ENCODE measurements at places on chromosomes 7 and 10.
A peak's percentile ranks its signal among the peaks of the same experiment; 100 is the strongest.

DNA sequence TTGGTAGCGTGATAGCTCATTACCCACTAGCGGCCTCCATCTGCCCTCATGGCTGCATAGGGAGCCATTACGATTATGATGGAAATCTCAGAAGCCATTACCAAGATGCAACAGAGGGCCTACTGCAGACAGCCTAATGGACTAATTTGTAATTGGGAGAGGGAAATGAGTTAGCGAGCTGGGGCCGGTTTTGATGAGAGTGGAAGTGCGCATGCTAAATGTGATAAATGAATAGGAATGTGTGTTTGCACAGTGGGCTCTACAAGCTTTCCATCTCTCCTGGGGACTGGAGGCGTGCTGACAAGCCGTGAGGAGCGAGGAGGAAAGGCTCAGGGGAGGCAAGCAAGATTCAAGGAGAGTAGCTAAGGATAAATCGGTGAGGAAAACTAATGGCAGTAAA, 644.5 kb upstream of the GALNT17 start:
- no peak for DNase-seq

- no peak for DNase-seq
These were observed 24.4 kb upstream of the ELN start for GRCh38 chr7:74003621-74004020.

GRCh38 chr7:50379082-50379481, 71.1 kb downstream of the FIGNL1 start:
- no peak for DNase-seq

DNA sequence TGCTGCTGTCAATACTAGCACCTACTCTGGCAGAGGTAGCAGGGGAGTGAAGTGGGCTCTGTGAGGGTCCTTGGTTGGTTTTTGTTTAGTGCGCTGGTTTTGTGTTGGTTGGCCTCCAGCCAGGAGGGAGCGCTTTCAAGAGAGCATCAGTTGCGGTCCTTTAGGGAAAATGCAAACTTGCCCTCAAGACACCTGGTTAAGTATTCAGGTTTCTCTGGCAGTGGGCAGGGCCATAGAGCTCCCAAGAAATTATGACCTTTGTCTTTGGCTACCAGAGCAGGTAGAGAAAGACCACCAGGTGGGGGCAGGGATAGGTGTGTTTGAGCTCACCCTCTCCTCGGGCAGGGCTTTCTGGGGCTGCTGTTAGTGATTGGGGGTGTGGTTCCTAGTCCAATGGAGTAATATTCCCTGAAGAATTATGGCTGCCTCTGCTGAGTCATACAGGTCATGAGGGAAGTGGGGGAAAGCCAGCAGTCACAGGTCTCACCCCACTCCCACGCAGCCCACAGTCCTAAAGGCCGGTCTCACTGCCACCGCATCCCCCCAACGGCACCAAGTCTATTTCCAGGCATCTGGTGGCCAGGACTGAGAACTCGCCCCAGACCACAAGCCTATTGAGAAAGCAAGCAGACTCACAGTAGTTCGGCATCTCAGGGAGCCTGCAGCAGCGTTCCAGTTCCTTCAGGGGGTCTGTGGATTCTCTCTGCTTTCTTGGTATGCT, 280.5 kb downstream of the SFMBT2 start:
- DNase-seq, result no peak

DNA sequence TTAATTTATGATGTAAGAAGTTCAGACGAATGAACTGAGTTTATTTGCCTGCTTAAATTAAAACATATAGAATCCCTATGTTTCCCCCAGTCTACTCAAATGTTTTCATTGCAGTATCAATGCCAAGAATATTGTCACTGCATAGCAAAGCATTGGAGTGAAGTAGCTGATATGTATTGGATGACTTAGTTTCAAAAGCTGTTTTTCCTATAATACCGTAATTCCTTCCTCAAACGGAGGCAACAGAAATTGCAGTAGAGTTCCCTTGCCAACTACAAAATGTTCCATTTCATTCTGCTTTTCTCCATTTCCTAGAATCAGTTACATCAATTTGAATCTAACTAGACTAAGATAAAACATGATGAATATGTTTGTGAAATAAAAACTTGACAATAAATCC, 174.1 kb downstream of the CNTNAP2 start:
- DNase-seq, result no peak

DNA sequence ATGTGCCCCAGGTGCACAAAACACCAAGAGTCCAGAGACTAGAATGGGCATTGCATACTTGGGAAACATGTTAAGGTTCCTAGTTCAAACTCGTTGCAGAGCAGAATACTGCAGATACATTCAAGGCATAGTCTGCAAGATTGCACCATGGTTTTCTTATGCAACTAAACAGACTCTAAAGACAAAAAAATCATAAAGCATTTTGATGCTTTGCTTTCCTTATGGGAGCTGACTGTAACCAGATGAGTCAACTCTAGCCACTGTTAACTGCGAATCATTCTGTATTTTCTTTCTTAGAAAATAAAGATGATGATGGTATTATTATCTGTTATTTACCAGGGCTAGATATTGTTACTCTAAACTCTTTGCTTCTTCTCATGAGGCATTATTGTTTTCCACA, 19.7 kb downstream of the TRUB1 start:
- no peak for DNase-seq

DNA sequence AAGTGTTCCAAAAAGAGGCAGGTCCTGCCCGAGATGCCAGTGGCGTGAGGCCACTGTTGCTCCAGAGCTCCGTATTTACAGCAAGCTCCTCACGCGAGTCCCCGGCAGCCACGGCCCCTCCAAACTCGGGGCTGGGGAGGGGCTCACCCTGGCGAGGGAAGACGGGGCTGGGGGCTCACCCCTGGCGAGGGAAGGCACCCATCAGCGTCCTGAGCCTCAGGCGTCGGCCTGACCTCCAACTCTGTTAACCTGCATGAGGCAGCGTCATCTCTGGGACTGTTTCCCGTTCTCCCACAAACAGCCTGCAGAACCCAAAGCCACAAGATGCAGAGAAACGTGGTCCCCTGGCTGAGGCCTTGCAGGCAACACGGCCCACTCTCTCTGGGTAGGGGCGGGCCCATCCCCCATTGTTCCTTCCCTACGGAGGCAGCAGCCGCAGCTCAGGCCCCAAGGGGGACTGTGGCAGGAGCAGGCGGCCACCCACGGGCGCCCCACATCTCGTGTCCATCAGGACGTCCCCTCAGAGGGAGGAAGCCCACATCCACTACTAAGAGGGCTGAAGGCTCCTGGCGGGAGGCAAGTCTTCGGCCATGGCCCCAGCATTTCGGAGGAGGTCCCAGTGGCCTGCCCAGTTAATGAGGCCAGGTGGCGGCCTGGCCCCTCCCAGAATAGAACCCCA, 4.2 kb upstream of the ADGRA1 start:
- no peak for DNase-seq

DNA sequence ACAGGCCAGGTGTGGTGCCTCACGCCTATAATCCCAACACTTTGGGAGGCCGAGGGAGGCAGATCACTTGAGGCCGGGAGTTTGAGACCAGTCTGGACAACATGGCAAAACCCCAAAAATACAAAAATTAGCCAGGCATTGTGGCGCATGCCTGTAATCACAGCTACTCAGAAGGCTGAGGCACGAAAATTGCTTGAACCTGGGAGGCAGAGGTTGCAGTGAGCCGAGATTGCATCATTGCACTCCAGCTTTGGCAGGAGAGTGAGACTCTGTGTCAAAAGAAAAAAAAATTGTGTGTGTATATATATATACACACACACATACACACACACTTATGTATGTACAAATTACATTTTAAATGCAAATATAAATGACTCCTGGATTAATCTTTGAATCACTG, 76.8 kb upstream of the LRRN3 start:
- no peak for DNase-seq

- DNase-seq, result no peak
These were observed 100.5 kb upstream of the CARD11 start for GRCh38 chr7:3143869-3144775.

DNA sequence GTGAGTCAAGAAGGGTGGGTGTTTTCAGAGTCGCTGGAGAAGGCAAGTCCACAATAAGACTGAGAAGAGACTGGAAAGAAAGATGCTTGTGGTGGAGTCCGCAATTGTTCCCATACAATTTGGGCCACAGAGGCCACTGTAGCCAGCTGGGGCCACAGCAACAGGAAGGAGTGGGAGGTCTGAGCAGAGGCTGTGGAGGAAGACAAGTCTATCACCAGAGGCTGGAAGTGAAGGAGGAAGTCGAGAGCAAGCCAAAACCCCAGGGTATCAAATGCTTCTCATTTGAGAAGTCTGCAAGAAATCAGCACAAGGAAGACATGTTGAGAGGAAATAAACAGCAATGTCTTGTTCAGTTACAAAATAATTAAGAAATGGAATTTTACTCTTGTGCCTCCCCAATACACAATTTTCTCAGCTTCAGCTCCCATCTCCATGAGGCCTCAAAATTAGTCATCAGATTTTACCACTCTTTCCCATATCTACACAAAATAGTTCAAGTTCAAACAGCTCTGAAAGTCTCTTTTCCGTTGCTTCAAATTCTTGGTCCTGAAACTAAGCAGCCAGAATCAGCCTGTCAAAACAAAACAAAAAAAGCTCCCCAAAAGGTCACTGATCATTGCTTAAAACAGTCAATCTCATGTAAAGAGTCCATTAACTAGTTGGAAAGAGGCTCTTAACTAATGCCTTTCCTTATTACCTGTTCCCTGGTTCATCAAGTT, 31.6 kb downstream of the SLC16A12 start:
- DNase-seq, result no peak

DNA sequence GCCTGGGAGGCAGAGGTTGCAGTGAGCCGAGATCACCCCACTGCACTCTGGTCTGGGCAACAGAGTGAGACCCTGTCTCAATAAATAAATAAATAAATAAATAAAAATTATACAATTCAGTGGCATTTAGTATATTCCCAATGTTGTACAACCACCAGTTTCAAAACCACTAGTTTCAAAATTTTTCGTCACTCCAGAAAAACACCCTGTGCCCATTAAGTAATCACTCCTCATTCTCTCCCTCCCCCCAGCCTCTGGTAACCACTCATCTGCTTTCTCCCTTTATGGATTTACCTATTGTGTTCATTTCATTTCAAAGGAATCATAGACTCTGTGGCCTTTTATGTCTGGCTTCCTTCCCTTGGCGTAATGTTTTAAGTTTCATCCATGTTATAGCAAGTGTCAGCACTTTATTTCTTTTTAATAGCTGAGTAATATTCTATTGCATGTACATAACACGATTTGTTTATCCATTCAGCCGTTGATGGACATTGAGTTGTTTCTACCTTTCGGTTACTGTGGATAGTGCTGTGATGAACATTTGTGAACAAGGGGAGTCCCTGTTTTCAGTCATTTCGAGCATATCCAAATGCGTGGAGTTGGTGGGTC, 29.4 kb upstream of the GOLGA7B start:
- DNase-seq, result no peak

- DNase-seq, result no peak
These were observed 202.9 kb upstream of the PLXNA4 start for GRCh38 chr7:132779164-132779563.

DNA sequence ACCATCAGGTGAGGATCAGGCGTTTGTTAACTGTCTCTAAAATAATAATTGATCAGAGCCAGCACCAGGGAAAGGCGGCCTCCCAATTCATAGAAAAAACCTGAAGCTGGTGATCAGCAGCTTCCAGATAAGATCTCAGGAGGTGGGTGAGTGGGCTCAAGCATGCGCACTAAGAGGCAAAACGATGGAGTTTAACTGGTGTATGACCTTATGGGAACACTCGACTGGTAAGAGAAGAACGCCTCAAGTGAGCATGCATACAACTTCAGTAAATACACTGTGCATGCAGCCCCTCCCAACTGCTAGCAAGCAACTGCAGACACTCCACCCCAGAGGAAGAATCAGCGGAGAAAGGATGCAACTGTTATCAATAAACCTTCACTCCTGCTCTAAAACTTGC, 18.1 kb downstream of the RAPGEF5 start:
- DNase-seq, result no peak

DNA sequence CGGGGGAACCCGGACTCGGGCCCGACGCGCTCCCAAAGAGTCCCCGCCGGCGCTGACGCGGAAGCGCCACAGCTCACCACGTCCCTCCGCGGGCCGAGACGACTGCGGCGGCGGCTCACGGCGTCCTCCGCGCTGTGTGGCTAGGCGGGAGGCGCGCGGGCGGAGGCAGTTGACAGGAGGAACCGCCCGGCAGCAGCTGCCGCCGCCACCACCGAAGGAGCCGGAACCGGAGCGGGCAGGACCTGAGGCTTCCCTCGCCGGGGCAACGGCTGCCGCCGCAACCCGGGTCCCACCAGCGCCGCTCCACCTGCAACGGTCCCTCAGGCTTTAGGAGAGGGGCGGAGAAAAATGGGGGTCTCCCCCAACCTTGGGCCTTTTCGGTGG, 334 bp downstream of the ZNF800 start:
- peak; percentile 87 for DNase-seq

- DNase-seq, result no peak
These were observed 9.6 kb upstream of the CFAP46 start for GRCh38 chr10:132951926-132952325.

DNA sequence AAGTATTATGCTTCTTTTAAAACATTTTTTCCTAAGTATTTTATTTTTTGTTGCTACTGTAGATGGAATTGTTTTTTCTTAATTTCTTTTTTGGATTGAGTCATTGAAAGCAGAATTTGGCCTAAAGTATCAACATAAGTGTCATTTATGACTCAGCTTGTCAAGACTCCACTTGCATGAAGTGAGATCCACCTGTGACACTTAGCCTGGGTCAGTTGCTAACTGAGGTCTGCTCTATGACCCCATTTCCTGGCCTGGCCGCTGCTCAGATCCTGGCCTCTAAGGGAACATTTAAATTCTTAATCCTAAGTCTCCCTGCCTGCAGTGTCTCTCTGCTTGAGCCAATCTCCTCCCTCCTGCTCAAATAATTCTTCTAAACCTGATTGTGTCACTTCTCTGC, 35.5 kb downstream of the TMEM270 start:
- no peak for DNase-seq

- no peak for DNase-seq
These were observed 95.3 kb upstream of the NMT2 start for GRCh38 chr10:15263657-15264323.

DNA sequence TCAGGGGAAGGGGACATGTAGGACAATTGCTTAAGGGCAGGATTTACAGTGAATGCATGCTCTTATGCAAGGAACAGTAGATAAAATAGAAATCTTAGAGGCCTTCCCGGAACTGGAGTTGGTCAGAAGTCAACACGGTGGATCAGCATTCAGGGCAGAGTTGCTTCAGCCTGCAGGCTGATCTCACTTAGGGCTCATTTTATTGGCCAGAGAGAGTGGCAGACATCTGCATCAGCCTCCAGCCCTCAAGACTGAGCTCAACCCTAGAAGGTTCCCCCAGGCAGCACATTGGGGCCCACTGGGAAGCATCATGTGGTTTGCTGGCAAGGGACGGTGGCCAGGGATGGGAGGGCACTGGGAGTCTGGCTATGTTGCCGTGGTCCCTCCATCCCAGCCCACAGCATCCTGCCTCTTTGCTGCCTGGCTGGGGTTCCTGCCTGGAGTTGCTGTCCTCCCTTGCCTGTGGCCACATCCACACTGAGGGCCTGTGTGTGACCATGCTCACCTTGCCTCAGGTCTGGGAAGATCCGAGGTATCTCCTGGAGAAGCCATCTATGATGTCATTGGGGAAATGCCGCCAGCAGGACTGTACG, 13.0 kb downstream of the SCART1 start:
- DNase-seq, result no peak
